Panc1 (cell line): ENCODE measurements at places on chromosomes 3 and 15. TPM values are rescaled to one million over a fixed set of nuclear protein-coding genes. Genes with fewer than 3 reads are reported as not detected.

- peaks cover 41% of the 10 kb centered on the region for H3K4me1 ChIP-seq
- peak overlapping the region; percentile 84 for H3K27ac ChIP-seq
- no peaks in the 10 kb centered on the region for H3K27me3 ChIP-seq
- H3K4me3 ChIP-seq: peak overlapping the region; percentile 84
- peaks cover 7% of the 10 kb centered on the region for H3K36me3 ChIP-seq
- DNase-seq: no peak
Observed at GRCh38 chr3:12483410-12483809, 870 bp upstream of the TSEN2 start.

GRCh38 chr3:13581485-13582365 lies 32.8 kb downstream of the FBLN2 start:
- no peak for DNase-seq
- H3K27ac ChIP-seq: no peak overlapping the region
- H3K36me3 ChIP-seq: no peaks in the 10 kb centered on the region
- no peak overlapping the region for H3K4me3 ChIP-seq
- no peaks in the 10 kb centered on the region for H3K27me3 ChIP-seq
- no peaks in the 10 kb centered on the region for H3K4me1 ChIP-seq

GRCh38 chr15:39052323-39052705 lies 487.7 kb upstream of the RASGRP1 start:
- no peaks in the 10 kb centered on the region for H3K27me3 ChIP-seq
- no peak overlapping the region for H3K4me3 ChIP-seq
- H3K36me3 ChIP-seq: no peaks in the 10 kb centered on the region
- no peaks in the 10 kb centered on the region for H3K4me1 ChIP-seq
- H3K27ac ChIP-seq: no peak overlapping the region
- no peak for DNase-seq

AADACL2 gene
- total RNA-seq: not detected
